Activated CD8-positive, alpha-beta memory T cell treated with anti-CD3 and anti-CD28 coated beads, Interleukin-2, amount 10 ng/mL, durations not matched to agents 7 days and 5 days (primary cell): ENCODE measurements at places on chromosomes 6 and 20. TPM values are rescaled to one million over a fixed set of nuclear protein-coding genes. Genes with fewer than 3 reads are reported as not detected.

The SLC17A2 gene
- not detected for total RNA-seq

- DNase-seq: no peak
- H3K27me3 ChIP-seq: no peaks in the 10 kb centered on the region
- H3K4me3 ChIP-seq: no peak overlapping the region
- no peak overlapping the region for H3K27ac ChIP-seq
Observed at GRCh38 chr6:1024587-1024986, 287.3 kb upstream of the FOXQ1 start.

- no peak for DNase-seq
- H3K27ac ChIP-seq: no peak overlapping the region
- H3K4me1 ChIP-seq: no peaks in the 10 kb centered on the region
- no peaks in the 10 kb centered on the region for H3K36me3 ChIP-seq
Observed at GRCh38 chr6:14645221-14645620, 527.6 kb downstream of the CD83 start.

DNA sequence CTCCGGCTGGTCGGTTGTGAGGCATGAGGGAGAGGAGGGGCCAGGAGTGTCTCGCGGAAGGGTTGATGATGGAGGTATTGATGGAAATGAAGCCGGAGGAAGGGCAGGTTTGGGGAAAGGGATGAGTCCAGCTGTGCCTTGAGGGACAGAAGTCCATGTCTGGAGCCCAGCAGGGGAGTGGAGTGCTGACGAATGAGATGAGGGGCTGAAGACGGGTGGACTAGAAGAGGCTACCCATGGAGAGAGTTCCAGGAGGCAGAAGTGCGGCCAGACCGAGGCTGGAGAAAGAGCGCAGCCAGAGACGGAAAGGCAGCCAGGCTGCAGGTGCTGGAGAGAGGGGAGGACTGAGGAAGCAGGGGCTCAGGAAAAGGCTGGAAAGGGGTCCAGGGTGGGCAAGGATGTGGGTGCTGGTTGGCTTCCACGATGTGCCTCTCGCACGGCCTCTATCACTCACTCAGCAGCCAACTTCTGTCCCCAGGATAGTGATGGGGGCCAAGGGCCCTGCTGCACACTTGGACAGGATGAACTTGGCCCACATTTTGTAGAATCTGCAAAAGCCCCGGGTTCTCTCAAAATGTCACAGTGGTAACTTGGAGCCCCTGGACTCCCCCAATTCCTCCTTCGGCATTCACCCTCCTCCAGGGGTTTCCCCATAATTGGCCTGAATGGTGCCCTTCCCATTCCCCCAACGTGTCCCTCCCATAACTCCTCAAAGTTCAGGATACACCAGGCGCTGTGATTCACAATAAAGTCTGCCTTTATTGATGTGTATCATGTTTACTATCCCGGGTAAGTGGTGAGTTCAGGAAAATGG, 627 bp upstream of the EIF6 start:
- H3K27ac ChIP-seq: peak overlapping the region; percentile 90
- H3K4me3 ChIP-seq: peak overlapping the region; percentile 84

- no peaks in the 10 kb centered on the region for H3K4me1 ChIP-seq
- no peaks in the 10 kb centered on the region for H3K36me3 ChIP-seq
- H3K27me3 ChIP-seq: no peaks in the 10 kb centered on the region
- H3K27ac ChIP-seq: no peak overlapping the region
- no peak overlapping the region for H3K4me3 ChIP-seq
- DNase-seq: no peak
Observed at GRCh38 chr6:76888351-76888750, 574.9 kb downstream of the HTR1B start.

DNA sequence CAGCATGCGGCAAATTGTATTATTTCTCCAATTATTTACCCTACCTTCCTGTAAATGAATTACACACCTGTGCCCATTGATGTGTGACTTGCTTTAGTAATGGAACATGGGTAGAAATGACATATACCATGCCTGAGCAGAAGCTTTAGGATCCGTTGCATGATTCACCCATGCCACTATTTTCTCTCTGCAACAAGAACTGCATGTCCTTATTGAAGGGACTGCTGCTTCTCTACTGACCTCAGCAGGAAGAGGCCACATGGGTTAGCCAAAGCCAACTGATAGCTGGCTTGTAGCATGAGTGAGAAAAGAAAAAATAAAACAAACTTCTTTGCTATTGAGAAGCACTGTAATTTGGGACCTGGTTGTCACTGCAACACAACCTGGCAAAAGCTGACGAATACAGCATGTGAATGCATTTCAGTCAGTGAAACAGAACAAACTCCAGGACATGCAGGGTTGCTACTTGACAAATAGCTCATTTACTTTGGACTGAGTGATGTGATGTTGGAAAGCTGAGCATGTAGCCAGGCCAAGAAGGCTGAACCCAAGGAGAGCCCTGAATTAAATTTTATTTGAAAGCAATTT, 99.2 kb downstream of the BCAS1 start:
- no peaks in the 10 kb centered on the region for H3K36me3 ChIP-seq
- peaks cover 5% of the 10 kb centered on the region for H3K27me3 ChIP-seq
- no peak overlapping the region for H3K27ac ChIP-seq
- no peaks in the 10 kb centered on the region for H3K4me1 ChIP-seq
- H3K4me3 ChIP-seq: no peak overlapping the region
- no peak for DNase-seq

DNA sequence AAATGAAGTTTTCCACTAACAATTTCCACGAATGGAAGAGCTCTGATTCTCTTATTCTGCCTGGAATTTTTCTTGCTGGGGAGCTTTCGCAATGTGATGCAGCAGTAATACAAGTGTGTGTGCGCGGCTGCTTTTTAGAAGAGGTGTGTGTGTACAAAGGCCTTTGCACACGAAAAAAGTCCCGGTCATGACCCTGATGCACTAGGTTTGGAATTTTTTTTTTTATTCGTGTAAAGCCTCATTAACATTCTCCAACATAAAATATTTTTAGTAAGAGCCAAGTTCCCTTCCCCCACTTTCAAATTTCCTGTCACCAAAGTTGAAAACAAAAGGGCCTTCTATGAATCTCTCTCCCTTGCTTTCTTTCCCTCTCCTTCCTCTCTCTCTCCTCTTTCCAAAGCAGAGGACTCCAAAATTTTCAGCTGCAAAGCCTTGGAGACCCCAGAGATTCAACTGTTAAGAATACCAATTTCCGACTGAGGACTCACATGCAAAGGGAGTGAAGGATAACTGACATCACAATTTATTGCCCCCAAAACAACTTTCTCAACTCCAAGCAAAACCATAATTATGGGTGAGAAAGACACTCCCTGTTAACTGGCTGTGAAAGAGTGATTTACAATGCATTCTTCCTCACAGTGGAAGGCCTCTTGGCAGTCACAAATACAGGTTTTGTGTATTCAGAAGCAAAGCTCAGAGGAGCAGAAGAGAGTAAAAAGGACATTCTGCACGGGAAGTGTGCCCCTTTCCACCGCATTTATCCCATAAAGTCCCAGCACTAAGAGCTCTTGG, 421.2 kb upstream of the JARID2 start:
- H3K27ac ChIP-seq: no peak overlapping the region
- H3K36me3 ChIP-seq: peaks cover 3% of the 10 kb centered on the region
- no peak overlapping the region for H3K4me3 ChIP-seq
- peaks cover 3% of the 10 kb centered on the region for H3K27me3 ChIP-seq

DNA sequence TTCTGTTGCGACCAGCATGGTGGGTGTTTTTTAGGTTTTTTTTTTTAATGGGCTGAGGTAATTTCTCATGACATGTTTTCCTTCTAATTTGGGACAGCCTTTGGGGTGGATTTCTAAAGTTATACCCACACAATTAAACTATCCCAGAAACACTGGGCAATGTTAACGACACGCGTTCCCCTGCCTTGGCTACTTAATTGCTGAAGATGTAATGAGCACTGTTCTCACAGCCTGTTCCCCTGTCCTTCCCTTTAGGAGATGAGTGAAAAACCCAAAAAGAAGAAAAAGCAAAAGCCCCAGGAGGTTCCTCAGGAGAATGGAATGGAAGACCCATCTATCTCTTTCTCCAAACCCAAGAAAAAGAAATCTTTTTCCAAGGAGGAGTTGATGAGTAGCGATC, 5.2 kb downstream of the NOP56 start:
- DNase-seq: no peak
- no peaks in the 10 kb centered on the region for H3K27me3 ChIP-seq
- H3K36me3 ChIP-seq: peaks cover 70% of the 10 kb centered on the region
- H3K27ac ChIP-seq: no peak overlapping the region

DNA sequence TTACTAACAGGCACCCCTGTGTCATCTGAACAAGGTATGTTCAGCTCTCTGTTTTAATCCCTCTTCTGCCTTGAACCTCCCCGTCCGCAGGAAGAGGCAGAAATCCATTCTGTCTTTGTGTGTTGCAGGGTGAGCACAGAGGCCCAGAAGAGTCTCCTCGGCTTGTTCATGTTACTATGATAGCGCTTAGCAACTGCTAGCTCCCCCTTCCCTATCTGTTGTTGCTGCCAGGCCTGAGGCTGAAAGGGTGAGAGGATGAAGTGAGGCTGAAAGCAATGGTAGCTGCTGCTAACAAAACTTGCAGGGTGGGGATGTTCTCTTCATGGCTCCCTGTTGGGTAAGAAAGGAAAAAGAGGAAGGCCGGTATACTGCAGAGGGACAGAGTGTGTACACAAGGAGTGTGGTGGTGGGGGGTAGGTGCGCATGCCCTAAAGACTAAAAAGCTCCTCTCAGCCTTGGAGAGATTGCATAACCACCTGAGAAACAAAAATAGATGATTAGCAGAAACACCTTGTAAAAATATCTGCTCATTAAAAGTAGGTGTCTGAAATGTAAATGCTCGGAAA, 55.2 kb upstream of the CITED2 start:
- H3K4me3 ChIP-seq: no peak overlapping the region
- H3K27me3 ChIP-seq: peaks cover 3% of the 10 kb centered on the region
- H3K36me3 ChIP-seq: peaks cover 8% of the 10 kb centered on the region
